ENCODE measurements at places on chromosomes 6 and 20. TPM values are rescaled to one million over a fixed set of nuclear protein-coding genes. Genes with fewer than 3 reads are reported as not detected.
A peak's percentile ranks its signal among the peaks of the same experiment; 100 is the strongest.

Gene LINC00237
- total RNA-seq, result not detected

Gene TCF21
- total RNA-seq, result not detected

Gene PRL
- total RNA-seq, result 0.29 TPM

- no peak for DNase-seq
- H3K4me3 ChIP-seq, result no peak overlapping the region
- H3K36me3 ChIP-seq, result no peaks in the 10 kb centered on the region
- no peaks in the 10 kb centered on the region for H3K4me1 ChIP-seq
- no peaks in the 10 kb centered on the region for H3K27me3 ChIP-seq
Observed at GRCh38 chr6:524803-525202, 132.1 kb downstream of the HUS1B start.

DNA sequence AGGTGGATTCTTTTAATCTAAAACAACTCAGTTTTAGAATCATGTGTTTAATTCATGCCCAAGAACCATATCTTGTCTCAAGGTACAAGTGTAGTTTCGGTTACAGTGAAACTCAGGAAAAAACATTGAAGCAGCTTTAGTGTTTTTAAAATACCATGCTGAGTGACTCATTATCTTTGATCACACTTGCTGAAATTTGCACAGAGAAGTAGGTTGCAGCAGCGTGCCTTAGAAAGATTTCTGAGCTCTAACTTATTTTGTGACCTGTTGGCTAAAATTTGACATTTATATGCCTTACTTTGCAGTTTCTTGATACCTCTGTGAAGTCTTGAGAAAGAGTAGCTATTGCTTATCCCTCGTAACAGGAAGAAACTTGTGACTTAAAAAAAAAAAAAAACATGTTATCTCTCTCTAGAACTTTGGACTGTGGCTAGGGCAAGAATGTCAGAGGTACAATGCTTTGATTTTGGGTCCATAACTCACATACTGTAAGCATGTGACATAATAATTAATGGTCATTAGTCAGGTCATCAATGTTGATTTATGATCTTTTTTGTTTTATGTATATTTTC, 34.5 kb upstream of the FUCA2 start:
- H3K4me3 ChIP-seq, result no peak overlapping the region
- no peak overlapping the region for H3K27ac ChIP-seq
- no peaks in the 10 kb centered on the region for H3K36me3 ChIP-seq
- no peak for DNase-seq
- no peaks in the 10 kb centered on the region for H3K4me1 ChIP-seq
- no peaks in the 10 kb centered on the region for H3K27me3 ChIP-seq

DNA sequence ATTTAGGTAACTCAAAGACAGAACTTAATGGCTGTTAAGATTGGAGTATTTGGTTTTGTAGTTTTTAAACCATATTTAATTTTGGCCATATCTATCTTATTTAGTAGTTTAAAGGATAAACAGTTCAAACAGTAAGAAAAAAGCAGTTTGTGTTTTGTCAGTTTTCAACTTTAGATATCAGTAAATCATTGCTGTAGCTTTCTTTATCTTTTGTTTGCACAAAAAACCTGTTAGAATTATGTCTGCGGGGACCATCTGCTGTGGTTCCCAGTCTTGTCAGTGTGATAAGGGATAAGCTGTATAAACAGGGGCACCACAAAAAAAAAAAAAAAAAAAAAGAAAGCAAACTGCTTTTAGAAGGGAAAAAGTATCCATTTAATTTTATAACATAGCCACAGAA, 40.9 kb downstream of the CDKAL1 start:
- H3K4me3 ChIP-seq, result no peak overlapping the region
- no peak overlapping the region for H3K27ac ChIP-seq
- H3K36me3 ChIP-seq, result no peaks in the 10 kb centered on the region
- H3K27me3 ChIP-seq, result no peaks in the 10 kb centered on the region
- DNase-seq, result no peak
- H3K4me1 ChIP-seq, result no peaks in the 10 kb centered on the region

GRCh38 chr20:16111852-16112412, 461.3 kb downstream of the KIF16B start:
- H3K4me1 ChIP-seq, result no peaks in the 10 kb centered on the region
- no peak for DNase-seq

- no peak overlapping the region for H3K4me3 ChIP-seq
- no peaks in the 10 kb centered on the region for H3K36me3 ChIP-seq
- H3K27ac ChIP-seq, result no peak overlapping the region
- DNase-seq, result no peak
- H3K27me3 ChIP-seq, result no peaks in the 10 kb centered on the region
Observed at GRCh38 chr6:22164236-22164635, 132.6 kb downstream of the PRL start.

GRCh38 chr20:10940941-10941340, 267.1 kb upstream of the JAG1 start:
- H3K36me3 ChIP-seq, result no peaks in the 10 kb centered on the region
- no peaks in the 10 kb centered on the region for H3K4me1 ChIP-seq
- no peak overlapping the region for H3K27ac ChIP-seq
- H3K4me3 ChIP-seq, result no peak overlapping the region
- H3K27me3 ChIP-seq, result no peaks in the 10 kb centered on the region

GRCh38 chr6:4287811-4288244, 152.5 kb upstream of the ECI2 start:
- H3K36me3 ChIP-seq, result no peaks in the 10 kb centered on the region
- no peak overlapping the region for H3K4me3 ChIP-seq
- no peaks in the 10 kb centered on the region for H3K4me1 ChIP-seq
- no peak overlapping the region for H3K27ac ChIP-seq

DNA sequence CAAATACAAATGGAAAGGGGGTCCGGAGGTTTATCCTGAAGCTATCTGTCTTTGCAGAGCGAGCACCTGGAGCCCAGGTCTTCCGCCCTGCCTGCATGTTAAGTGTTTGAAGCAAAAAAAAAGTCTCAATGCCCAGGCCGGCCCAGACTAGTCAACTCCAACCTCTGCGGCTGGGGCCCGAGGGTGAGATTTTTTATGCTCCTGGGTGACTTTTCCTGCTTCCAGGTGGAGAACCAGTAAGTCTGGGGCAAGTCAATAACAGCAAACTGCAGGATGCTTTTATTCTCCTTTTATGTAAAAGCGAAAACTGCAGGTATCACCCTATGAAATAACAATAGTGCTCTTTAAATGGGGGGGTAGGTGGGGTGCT, 2.0 kb upstream of the ZBP1 start:
- no peaks in the 10 kb centered on the region for H3K4me1 ChIP-seq
- no peaks in the 10 kb centered on the region for H3K36me3 ChIP-seq
- H3K27ac ChIP-seq, result no peak overlapping the region
- H3K4me3 ChIP-seq, result no peak overlapping the region
- DNase-seq, result no peak

DNA sequence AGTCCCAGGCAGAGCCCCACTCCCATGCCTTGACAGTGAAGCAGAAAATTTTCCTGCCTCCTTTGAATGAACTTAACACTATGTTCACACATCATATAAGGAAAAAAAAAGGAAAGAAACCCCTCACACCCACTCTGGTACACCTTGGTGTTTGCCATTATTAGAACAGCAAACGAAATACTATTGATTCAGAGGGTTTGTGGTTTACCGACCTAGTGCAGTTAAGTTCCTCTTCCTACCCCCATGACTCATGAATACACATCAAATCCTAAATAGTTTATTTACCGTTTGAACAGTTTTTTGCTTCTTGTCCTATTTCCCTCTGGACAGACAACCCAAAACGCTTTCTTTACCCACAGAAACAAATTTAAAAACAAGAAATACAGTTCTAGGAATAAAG, 237.7 kb downstream of the FOXA2 start:
- H3K4me1 ChIP-seq, result no peaks in the 10 kb centered on the region
- peaks cover 16% of the 10 kb centered on the region for H3K27me3 ChIP-seq
- DNase-seq, result no peak

GRCh38 chr6:24864343-24864742, 65.6 kb upstream of the ARMH2 start:
- no peaks in the 10 kb centered on the region for H3K27me3 ChIP-seq
- H3K36me3 ChIP-seq, result no peaks in the 10 kb centered on the region
- H3K4me1 ChIP-seq, result no peaks in the 10 kb centered on the region
- no peak for DNase-seq
- peak overlapping the region; percentile 52 for H3K27ac ChIP-seq

- no peaks in the 10 kb centered on the region for H3K36me3 ChIP-seq
- DNase-seq, result no peak
- H3K4me1 ChIP-seq, result no peaks in the 10 kb centered on the region
- no peak overlapping the region for H3K27ac ChIP-seq
- no peaks in the 10 kb centered on the region for H3K27me3 ChIP-seq
- no peak overlapping the region for H3K4me3 ChIP-seq
Observed at GRCh38 chr6:135600086-135600702, 102.7 kb upstream of the AHI1 start.

DNA sequence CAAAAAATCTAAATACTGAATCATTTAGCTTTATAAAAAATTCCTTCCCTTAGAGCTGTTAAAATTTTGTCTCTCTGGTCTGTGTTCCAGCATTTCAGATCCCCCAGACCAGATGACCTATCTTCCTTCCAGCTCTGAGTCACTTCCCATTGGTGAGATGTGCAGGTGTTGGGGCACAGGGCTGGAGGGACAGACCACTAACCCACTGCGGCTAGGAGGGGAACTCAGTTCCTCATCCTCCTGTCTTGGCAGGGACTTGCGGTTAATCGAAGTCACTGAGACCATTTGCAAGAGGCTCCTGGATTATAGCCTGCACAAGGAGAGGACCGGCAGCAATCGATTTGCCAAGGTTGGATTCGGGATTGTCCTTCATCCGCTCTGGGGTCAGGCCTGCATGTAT, 6.0 kb downstream of the CNPY3 start:
- no peak for DNase-seq
- H3K27me3 ChIP-seq, result no peaks in the 10 kb centered on the region
- no peak overlapping the region for H3K4me3 ChIP-seq
- H3K36me3 ChIP-seq, result no peaks in the 10 kb centered on the region
- H3K4me1 ChIP-seq, result peaks cover 5% of the 10 kb centered on the region

DNA sequence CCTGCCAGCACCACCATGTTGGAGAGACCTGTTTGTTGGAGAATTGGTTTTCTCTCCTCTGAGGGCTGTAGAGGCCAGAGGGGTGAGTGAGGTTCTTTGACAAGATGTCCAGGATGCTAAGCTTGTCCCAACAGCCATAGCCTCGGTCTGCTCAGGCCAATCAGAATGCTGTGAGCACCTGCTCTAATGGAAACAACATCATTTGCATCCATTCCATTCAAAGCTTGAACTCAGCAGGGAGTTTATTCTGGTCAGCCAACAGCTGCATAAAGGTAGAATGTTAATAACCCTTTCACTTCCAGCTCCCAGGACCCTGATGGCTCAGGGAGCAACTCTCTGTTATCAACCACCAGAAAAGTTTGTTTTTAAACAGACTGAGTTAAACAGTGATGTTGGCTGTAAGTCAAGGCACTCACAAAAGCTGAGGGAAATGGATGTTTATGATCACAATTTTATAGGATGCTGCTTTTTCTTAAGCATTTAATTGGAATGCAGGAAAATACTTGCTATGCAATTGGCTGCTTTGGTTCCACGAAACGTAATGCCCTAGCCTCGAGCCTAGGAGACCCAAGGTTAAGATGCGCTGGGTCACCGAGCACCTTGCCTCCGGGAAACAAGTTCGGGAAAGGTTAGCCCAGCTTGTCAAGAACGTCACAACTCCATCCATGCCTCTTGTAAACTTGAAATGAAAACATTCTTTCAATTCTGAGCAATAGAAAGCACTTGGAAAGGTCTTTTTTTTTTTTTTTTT, 155.2 kb downstream of the NFATC2 start:
- no peak for DNase-seq
- no peaks in the 10 kb centered on the region for H3K27me3 ChIP-seq
- H3K27ac ChIP-seq, result no peak overlapping the region
- H3K4me3 ChIP-seq, result no peak overlapping the region
